ENCODE measurements at places on chromosomes 16 and 17.

- H3K27me3 ChIP-seq, result no peaks in the 10 kb centered on the region
- H3K36me3 ChIP-seq, result no peaks in the 10 kb centered on the region
- no peak for DNase-seq
- H3K27ac ChIP-seq, result no peak overlapping the region
Observed at GRCh38 chr16:9525037-9525436, 433.6 kb downstream of the HAPSTR1 start.

DNA sequence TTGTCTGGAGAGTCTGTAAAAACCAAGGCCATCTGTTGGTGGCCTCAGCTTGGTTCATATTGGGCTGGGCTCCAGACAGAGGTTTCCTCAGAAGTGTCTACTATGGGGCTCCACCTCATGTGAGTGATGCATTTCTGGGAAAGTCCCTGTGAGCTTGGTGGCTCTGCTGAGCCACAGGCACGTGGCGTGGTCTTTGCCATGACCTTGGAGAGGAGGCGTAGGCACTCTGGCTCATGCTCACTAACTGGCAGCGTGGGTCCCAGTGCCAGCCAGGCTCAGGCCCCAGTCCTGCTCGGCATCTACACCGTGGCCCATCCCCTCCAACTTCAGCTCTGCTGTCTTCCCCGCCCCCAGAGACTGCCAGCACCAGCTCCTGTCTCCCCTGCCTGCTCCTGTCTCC is 10.7 kb upstream of the SMTNL2 start:
- DNase-seq, result peak; percentile 38
- H3K36me3 ChIP-seq, result no peaks in the 10 kb centered on the region
- H3K4me1 ChIP-seq, result no peaks in the 10 kb centered on the region
- H3K27ac ChIP-seq, result no peak overlapping the region
- 0 out of 2 replicates have a peak, but pooled peaks cover 5% of the 10 kb centered on the region for H3K27me3 ChIP-seq
- H3K4me3 ChIP-seq, result no peak overlapping the region

- peaks cover 25% of the 10 kb centered on the region for H3K36me3 ChIP-seq
- peak; percentile 57 for DNase-seq
- no peaks in the 10 kb centered on the region for H3K27me3 ChIP-seq
- H3K4me3 ChIP-seq, result peak overlapping the region; percentile 79
Observed at GRCh38 chr16:30760577-30761426, 1.1 kb downstream of the CFAP119 start.

DNA sequence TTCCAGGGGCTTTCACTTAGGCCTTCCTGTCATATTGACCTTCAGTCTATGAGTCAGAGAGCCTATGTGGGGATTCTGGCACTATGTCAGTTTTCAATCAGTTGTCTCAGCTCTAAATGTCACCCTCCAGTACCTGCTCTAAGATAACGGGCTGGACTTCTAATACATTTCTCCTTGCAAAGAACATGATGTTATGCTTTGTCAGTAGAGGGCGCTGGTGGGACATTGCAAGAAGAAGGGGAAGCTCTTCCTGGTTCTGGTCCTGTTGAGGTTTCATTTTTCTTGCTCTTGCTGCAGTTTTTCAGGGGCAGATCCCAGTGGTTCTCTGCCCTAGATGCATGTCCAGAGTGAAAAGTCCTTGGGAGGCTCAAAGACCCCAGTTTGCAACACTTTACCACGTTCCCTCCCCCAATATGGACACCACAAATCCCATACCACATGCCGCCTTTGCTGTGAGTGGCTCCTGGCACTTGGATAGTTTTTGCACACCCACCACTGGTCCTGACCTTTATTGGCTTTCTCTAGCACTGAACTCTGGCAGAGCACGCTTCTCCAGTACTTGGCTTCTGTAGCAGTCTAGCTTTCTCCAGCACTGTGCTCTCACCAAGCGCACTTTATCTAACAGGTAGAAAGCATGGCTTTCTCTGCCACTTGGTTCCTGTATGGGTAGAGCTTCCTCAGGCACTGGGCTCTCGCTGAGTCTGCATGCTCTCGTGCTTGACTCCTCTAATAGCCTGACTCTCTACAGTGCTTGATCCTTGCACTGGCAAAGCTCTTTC is 49.0 kb downstream of the BCL7C start:
- H3K4me3 ChIP-seq, result peak overlapping the region; percentile 62
- peak; percentile 94 for DNase-seq
- H3K27ac ChIP-seq, result no peak overlapping the region
- peaks cover 6% of the 10 kb centered on the region for H3K4me1 ChIP-seq
- H3K27me3 ChIP-seq, result no peaks in the 10 kb centered on the region

DNA sequence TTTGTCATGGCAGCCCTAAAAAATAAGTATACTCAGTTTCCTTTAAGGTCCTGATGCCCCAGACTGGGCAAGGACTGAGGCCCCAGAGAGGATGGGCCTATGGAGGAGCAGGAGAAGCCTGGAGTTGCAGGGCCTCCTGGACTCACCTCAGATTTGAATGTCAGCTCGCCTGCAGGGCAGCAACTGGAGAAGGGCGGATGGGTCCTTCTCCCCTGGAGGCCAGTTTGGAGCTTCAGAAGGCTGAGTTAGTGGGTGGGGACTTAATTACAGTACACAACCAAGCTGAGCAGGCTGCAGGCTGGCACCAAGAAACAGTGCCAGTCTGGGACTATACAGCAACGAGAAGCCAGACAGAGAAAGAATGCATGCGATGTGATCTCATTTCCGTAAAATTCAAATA is 6.2 kb downstream of the PIRT start:
- H3K27me3 ChIP-seq, result no peaks in the 10 kb centered on the region
- H3K36me3 ChIP-seq, result no peaks in the 10 kb centered on the region
- H3K4me3 ChIP-seq, result no peak overlapping the region
- no peaks in the 10 kb centered on the region for H3K4me1 ChIP-seq
- DNase-seq, result no peak

DNA sequence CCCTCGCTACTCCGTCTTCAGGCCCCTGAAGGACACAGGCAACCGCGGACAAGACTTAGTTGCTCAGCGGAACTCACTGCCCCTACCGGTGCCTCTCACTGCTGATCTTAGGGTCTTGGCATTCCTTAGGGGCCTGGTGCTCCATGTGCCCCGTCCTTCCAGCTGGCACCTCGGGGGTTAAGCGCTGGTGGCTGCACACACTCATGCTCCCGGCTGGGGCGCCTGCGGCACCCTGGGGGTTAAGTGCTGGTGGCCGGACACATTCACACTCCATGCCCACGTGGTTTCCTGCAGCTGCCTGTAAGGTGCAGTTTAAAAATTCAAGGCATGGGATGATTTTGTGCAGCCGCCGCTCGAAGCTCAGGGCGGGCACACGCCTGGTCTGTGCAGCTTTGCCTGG is 45.1 kb downstream of the BAIAP2 start:
- no peak overlapping the region for H3K4me3 ChIP-seq
- H3K27ac ChIP-seq, result no peak overlapping the region
- DNase-seq, result no peak
- H3K36me3 ChIP-seq, result no peaks in the 10 kb centered on the region
- no peaks in the 10 kb centered on the region for H3K4me1 ChIP-seq
- H3K27me3 ChIP-seq, result no peaks in the 10 kb centered on the region

DNA sequence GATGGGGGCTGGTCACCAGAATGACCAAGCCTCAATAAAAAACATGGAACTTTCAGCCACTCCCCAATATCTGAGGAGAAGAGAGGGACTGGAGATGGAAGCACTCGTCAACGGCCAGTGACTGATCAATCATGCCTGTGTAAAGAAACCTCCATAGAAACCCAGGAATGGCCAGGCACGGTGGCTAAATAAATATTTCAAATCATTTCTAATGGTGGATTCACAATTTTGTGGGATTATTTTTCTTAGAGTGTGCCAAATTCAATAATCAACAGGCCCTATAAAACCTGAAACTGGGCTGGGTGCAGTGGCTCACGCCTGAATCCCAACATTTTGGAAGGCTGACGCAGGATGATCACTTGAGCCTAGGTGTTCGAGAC is 16.4 kb downstream of the NSMCE1 start:
- no peak overlapping the region for H3K27ac ChIP-seq
- DNase-seq, result no peak
- peaks cover 5% of the 10 kb centered on the region for H3K36me3 ChIP-seq

Data from GM23248 (cell line).